ENCODE measurements at places on chromosomes 1 and 21.

DNA sequence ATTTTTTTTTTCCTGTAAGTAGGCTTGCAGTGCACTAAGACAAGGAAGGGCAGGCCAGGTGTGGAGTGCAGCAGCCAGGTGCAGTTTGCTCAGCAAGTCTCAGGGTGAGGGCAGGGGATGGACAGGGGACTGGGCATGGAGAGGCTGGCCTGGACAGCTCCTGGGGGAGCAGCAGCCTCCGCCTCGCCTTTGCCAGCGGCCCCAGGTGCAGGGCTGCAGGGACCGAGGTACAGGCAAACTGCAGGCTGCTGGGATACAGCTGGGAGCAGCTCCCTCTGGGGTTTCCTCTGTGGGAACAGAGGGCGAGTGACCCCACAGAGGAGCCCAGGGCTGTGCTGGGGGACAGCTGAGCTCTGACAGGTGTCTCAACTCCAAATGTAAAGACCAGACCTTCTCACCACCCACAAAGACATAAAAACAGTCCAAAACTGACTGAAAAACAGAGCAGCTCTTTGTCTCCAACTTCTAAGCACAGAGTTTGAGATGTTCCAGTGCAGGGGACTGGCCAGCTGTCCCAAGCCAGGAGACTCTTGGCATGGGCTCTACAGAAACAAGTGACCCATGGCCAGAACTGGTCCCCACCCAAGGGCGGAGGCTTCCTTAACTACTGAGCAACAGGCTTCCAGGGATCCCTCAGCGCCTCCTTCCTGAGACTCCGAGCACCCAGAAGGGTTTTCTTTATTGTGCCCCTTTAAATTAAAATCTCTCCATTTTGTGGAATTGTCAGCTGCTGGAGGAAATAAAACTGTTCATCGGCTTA is 27.7 kb upstream of the AJAP1 start:
- no peak for ATAC-seq

DNA sequence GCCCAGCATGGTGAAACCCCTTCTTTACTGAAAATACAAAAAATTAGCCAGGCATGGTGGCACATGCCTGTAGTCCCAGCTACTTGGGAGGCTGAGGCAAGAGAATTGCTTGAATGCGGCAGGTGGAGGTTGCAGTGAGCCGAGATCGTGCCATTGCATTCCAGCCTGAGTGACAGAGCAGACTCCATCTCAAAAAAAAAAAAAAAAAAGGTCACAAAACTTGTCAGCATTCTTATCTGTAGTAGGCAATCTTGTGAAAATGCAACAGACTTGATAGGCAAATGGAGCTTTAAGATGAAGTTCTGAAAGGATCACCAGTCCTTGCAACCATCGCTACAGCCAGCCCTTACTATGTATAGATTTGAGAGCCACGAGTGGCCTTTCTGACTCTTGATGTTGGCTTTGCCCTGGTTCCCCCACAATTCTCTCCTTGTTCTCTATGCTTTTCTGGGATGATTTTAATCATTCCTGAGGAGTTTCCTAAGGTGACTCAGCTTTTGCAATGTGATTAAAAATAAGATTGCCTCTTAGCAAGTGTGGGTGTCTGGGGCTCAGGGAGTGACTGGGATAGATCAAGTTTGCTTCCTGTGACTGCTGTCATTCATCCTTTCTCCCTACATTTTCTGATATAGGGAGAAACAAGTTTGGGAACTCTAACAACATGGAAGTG is 7.1 kb upstream of the MAP1LC3C start:
- ATAC-seq, result no peak

GRCh38 chr21:45161038-45161945 is 86.9 kb downstream of the ADARB1 start:
- ATAC-seq, result no peak

GRCh38 chr1:206001476-206001888 is 1.7 kb downstream of the RAB7B start:
- peak; percentile 90 for ATAC-seq

- no peak for ATAC-seq
Measured at GRCh38 chr1:234727018-234727940, 117.3 kb upstream of the IRF2BP2 start.

- ATAC-seq, result no peak
Measured at GRCh38 chr1:20530306-20530705, 22.1 kb upstream of the FAM43B start.

DNA sequence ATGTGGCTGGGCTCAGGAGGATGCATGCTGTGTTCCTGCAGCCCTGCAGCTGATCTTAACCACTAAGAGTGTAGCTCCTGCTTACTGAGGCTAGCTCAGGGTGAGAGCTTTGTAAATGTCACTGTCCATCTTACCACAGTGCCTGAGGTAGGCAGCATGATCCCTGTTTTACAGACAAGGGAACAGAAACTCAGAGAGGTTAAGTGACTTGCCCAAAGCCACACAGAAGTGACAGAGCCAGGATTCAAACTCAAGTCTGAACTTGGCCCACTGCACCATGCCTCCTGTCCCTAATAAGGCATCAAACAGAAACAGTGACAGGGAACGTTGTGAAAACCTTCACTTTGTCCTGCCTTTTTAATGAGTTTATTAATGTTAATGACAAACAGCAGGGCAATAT is 27.9 kb downstream of the PPFIA4 start:
- no peak for ATAC-seq

GRCh38 chr1:113742515-113742914 is 16.8 kb downstream of the PHTF1 start:
- ATAC-seq, result no peak

- no peak for ATAC-seq
Measured at GRCh38 chr1:207214453-207214852, 107.0 kb upstream of the CD55 start.

GRCh38 chr1:91556556-91556955 is 55.9 kb downstream of the CDC7 start:
- no peak for ATAC-seq

DNA sequence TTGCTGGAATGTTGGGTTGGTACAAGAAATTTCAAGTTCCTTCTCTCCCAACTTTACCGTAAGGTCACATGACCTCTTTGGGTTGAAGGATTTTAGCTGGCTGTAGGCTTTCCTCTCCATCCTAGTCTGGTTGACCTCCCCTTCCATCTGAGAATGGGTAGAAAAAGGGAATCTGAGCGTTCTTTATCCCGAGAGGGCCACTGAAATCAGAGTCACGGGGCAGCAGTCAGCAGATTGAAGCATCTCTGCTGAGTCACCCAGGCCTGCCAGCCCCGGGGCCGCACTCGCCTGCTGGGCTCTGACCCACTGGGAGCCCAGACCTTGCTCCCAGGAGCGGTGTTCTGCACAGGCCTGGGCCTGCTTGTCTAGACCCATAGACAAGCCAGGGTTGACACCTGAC is 31.0 kb downstream of the TMCC2 start:
- ATAC-seq, result no peak

GRCh38 chr1:29695803-29696202 is 459.5 kb downstream of the PTPRU start:
- no peak for ATAC-seq

GRCh38 chr1:247111700-247112478 is 7.7 kb upstream of the ZNF669 start:
- peak; percentile 94 for ATAC-seq

DNA sequence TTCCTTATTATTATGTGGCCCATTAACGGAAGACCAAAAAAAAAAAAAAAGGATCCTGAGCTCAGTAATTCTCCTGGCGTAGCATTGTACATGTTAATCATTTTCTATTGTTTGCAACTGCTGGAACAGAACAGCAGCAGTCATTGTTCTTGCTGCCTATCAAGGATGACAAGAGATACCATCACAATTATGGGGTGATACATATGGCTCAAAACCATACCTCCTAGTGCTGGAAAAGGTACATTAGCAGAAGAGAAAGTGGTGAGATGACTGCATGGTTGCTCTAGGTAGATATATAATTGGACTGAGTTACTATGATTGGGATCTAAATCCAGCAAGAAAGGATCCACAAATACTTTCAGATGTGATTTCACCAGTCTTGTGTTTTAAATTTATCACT is 13.3 kb upstream of the TLR5 start:
- ATAC-seq, result no peak

GRCh38 chr1:40239626-40240025 is 8.1 kb upstream of the TMCO2 start:
- ATAC-seq, result no peak

- no peak for ATAC-seq
Measured at GRCh38 chr1:114502080-114502479, 8.9 kb downstream of the TRIM33 start.

- peak; percentile 26 for ATAC-seq
Measured at GRCh38 chr1:184388319-184388889, 1.6 kb downstream of the C1orf21 start.

- no peak for ATAC-seq
Measured at GRCh38 chr1:99963041-99963795, 6.6 kb upstream of the SLC35A3 start.

DNA sequence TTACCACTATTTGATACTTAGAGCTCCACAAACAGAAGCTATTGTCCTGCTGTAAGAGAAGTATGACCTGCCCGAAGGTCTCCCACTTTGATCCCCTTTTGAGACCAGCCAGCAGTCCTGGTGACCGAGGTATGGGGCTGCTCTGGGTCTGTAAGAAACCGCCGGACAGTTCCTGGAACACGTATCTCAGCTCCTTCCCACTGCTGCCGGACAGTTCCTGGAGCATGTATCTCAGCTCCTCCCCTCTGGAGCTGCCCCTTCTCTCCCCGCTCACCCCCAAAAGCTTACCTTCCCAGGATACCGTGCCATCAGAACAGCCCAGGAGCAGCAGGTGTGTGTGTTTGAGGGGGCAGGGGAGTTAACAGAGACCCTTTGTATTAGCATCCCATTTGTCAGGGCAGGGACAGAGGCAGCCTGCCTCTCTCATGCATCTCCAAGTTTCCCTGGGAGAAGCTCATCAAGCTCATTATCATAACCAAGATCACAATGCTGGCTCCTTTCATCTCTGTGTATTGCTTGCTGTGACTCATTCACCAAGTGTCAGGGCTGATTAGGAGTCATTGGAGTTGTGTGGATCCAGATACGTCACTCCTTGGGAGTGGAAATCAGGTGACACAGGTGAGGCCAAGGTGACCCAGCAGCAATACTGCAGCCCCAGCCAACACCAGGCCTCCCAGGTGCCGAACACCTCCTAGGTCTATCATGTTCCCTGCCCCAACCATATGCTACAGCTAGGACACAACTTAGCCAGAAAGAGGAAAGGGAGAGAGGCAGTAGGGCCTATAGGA is 25.3 kb downstream of the OPTC start:
- ATAC-seq, result no peak

DNA sequence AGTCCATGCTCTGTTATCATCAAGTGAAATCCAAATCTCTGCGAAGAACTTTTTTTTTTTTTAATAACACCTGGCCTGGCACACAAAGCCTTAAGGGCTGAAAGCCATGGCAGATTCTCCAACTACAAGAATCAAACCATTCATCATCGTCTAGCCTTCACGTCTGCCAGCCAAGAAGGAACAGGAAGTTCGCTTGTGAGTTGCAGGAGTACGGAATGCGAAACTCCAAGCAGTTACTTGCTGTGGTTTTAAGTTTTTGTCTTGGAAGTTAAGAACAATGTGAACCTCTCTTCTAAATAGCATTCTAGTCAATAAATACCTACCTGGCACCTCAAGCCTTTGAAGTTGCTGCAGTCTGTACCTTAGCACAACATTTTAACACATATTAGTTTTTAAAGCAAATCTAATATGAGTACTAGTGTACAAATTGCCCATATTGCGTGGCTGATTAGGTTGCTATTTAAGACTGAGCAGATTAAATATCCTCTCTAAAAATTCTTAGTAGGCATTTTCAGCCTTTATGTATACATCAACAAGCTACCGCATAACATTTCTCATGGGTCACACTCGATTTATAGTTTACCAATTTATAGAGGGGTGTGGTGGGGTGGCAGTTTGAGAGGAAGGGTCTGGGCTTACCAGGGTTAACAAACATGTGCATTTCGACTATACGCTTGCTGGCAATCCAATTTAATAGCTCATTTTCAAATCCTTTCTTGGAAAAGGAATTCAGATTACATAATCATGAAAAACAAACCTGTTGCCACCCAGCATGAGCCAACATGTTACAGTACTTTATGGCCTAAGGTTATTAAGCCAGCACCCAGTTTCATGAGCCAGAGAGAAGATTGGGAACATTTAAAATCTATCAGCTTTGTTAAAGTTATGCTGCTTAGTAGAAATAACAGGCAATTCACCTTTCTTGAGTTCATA is 22.2 kb upstream of the PTPN14 start:
- ATAC-seq, result no peak

DNA sequence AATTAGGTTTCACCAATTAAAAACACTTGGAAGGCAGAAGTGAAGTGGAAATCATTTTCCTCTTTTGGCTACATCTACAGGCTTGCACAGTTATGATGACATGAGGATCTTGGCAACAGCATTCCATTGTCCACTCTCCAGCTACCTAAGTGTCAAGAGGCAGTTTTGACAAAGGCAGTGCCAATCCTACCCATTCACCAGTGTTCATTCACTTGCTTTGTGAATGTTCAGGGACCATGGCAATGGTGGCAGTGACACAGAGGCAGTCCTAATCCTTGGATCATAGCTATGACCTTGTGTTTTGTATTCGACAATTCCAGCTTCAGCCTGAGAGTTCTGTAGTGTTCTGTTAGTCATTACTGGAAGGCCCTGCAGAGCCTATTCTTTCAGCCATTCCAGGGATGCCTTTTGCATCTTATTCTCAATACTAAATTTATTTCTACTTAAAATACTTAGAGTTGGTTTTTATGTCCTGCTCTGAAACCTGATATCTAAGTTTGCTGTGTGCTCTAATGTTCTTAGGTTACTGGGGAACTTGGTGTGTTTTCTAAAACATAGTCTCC is 36.7 kb downstream of the CRB1 start:
- ATAC-seq, result no peak

DNA sequence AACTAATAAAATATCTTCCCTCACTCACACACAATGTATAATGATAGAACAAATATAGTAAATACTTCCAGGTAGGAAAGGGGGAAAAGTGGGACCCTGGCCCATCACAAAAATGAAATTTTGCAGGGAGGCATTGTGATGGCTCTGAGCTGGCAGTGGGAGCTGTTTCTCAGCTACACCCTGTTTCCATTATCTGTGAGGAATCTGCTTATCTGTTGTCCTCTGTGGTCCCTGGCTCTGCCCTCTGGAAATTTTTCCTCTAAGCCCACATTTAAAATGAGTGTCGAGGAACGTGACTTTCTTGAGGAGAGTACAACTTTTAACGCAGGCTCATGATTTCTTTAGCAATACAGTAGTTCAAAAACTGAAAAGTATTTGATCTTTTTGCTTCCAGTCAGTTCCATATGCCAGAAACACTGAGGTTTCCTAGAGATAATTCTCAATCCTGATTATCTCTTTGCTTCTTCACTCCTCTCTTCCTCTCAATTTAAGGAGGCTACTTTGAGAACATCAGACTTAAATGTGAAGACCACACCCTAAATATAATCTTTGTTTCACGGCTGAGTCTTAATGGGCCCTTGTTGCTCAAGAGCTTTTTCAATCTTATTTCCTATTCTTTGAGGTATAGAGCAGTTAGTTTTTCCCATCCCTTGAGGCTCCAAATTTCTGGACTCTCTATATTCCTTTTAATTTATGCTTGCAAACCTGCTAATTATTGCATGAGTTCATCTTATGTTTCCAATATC is 5.0 kb upstream of the EEIG2 start:
- ATAC-seq, result no peak

GRCh38 chr1:107668762-107669161 is 296.2 kb downstream of the VAV3 start:
- no peak for ATAC-seq

Data from gastroesophageal sphincter (tissue), 4 donors.